ENCODE measurements at places on chromosomes 3 and 15. TPM values are rescaled to one million over a fixed set of nuclear protein-coding genes. Genes with fewer than 3 reads are reported as not detected.

The RTP4 gene
- polyA plus RNA-seq = 3.2 TPM

The RCN2 gene
- polyA plus RNA-seq = 21.3 TPM

The PLA2G4D gene
- 0.05 TPM for polyA plus RNA-seq

The MME gene
- polyA plus RNA-seq = 0.65 TPM
